ENCODE measurements at places on chromosomes 3 and 15.

- no peak for DNase-seq
Measured at GRCh38 chr3:153250446-153250845, 88.4 kb downstream of the RAP2B start.

DNA sequence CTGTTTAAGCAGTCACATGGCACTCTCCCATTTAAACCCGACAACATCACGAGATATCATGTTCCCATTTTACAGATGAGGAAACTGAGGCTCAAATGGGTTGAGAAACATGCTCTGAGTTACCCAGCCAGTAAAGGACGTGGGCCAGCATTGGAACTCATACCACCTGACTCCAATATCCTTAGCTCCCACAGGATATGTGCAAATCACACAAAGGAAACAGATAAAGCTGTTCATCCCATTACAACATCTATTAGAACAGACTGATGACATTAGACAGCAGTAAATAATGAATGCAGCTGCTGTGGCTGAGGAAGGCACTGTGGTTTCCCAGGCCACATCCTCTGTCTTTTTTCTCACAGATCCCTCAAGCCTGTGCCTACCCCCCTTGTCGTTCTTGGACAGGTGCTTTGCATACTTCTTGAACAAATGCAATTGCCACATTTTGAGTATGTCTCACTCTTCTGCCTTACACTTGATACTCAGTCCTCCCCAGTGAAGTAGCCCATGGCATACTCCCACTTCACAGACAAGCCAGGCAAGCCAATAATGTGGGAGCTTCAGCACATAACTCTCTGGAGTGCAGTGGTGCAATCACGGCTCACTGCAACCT lies 17.7 kb downstream of the FRMD4B start:
- no peak for DNase-seq

- no peak for DNase-seq
Measured at GRCh38 chr15:97977734-97978133, 17.2 kb downstream of the ARRDC4 start.

GRCh38 chr15:68553314-68553993 lies 25.3 kb upstream of the CORO2B start:
- DNase-seq = no peak

- no peak for DNase-seq
Measured at GRCh38 chr3:137990427-137990826, 19.5 kb upstream of the CLDN18 start.

- no peak for DNase-seq
Measured at GRCh38 chr3:184578218-184578617, 16.6 kb downstream of the EPHB3 start.

DNA sequence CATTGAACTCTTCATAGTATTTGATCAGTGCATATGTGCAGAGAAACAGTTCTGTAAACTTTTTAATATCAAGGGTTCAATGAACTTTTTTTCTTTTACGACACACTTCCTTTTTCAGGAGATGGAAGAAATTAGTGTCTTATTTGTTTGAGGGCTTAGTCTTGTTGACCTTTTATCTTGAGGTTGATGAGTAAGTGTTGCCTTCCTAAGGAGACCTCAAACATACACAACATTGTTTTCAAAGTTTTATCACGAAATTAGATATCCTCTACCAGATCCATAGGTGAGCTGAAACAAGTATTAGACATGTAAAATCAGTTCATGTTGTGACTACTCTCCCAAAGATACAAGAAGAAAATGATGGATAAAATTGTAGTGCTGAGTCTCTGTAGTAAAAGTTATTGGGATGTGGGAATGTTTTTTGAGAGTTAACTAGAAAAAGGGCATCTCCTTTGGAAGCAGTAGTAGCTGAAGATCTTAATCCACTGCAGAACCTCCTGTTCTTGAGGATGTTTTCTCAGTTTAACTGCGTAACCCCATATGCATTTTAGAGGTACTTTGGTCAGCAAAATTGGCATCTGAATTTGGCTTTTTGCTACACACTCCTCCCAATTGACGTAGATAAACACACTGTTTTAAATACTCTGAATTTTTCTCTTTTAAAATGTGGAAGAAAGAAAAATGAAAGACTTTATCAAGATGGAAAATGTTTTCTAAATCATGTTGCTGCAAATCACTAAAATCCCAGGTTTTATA lies 116.8 kb downstream of the GALK2 start:
- no peak for DNase-seq

DNA sequence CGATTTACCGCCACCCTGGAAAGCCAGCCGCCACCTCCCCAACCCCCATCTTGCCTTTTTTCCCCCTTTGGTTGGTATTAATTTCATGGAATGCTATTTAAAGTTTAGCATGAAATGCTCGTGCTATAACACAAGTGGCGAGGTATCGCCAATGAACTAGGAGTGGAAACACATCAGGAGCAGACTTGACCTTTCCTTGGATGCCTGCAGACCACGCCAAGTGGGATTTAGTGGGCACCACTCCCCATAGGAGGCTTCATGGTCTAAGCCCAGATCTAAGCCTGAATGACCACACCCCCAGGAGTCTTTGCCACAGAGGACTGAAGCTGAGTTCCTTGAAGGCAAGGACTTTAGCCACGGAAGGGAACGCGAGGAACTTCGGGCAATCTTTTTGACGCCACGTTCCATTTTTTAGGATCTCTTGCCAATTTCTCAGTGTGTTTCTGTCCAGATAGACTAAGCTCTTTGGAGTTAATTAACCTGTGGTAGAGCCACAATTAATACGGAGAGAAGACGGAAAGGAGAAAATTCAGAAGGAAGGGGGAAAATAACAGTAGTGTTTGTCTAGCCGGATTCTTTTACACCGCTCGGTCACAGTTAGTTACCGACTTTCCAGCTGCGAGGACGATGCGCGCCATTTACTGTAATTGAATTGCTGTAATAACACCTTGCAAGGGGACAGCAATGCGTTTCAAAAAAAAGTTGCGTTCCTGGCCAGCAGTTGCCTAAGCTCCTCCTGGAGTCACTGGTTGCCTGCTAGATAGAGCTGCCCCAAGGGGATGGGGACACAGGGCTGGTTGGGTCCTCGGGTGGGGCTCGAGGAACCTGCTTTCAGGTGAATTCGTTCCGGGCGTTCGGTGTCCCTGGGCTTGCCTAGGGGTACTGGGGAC lies 37.1 kb downstream of the NR2F2 start:
- DNase-seq = no peak

DNA sequence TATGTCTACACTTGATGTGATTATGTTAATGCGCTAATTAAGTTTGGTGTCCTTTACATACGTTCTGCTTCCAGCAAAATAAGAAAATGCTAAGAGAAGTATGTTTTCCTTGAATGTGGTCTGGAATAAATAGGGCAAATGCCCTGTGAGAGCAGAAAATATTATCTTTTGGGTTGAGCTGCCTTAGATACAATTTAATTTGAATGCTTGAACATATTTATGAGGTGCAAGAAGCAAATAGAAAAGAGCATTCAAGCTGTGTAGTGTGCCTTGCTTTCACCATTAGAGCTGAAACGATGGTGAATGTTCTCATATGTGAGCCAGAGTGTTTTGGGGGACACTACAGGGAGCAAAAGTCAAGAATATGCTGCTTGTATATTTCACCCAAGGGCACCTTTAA lies 15.9 kb upstream of the ARNT2 start:
- no peak for DNase-seq

- DNase-seq = no peak
Measured at GRCh38 chr15:44918136-44918535, 38.4 kb upstream of the TERB2 start.

GRCh38 chr3:111668888-111669488 lies 73.8 kb upstream of the ZBED2 start:
- DNase-seq = no peak

- no peak for DNase-seq
Measured at GRCh38 chr15:89781055-89781454, 4.9 kb downstream of the MESP2 start.

GRCh38 chr3:172319595-172319994 lies 128.7 kb downstream of the GHSR start:
- no peak for DNase-seq

- no peak for DNase-seq
Measured at GRCh38 chr3:112253301-112253971, 40.6 kb downstream of the SLC9C1 start.

GRCh38 chr3:52153389-52154096 lies 680 bp downstream of the POC1A start:
- no peak for DNase-seq

DNA sequence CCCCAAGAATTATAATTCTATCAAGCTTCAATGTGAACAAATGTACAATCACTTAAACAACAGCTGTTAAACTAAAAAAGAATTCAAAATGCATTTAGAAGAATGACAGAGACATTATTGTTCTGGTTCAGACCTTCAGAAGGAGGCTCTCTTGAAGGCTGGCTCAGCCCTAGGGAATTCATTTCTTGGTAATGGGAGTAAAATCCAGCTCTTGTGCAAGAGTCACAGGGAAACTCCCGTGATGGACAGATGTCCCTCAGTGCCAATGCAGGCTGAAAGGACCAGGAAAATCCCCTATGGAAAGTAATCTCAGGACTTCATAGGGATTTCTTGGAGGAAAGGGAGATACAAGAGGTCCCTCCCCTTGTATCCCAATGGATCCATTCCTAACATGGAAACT lies 149.9 kb upstream of the STT3B start:
- no peak for DNase-seq

GRCh38 chr3:156161172-156161571 lies 40.8 kb downstream of the KCNAB1 start:
- DNase-seq = no peak

DNA sequence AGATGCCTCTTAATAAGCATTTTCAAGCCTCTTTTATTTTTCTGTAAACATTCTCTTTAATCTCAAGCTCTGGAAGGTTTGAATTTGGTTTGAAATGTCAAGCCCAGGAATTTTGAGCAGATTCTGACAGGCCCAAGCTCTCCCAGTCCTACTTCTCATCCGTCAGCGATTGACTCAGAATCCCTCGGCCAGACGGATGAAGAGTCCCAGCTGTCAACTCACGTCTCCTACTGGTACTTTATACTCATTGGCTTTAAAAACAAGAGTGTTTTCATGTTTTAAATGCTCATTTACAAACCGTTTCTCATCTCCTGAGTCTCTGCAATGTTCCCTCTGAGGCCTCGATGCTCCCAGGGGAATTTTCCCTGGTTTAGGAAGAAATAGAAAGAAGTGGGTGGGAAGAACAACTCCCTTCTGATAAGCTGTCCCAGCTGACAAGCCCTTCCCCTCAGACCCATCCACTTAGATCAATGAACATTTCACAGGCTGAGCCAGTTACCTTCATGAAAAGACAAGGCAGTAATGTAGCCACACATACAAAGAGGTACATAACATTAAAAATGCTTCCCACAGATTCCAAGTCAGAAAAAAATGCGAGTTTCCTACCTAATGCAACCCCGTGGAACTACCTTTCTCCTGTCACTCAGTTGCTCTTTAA lies 478.2 kb upstream of the DPH6 start:
- no peak for DNase-seq

GRCh38 chr3:194905696-194906095 lies 220.0 kb downstream of the FAM43A start:
- DNase-seq = no peak

GRCh38 chr3:9704347-9705322 lies 1.0 kb downstream of the CPNE9 start:
- DNase-seq = no peak

GRCh38 chr3:196684548-196685407 lies 27.3 kb downstream of the CEP19 start:
- DNase-seq = no peak

GRCh38 chr3:46378426-46378942 lies 7.7 kb downstream of the CCR5 start:
- DNase-seq = peak; percentile 16

GRCh38 chr15:95690631-95691340 lies 639.7 kb upstream of the NR2F2 start:
- DNase-seq = no peak

GRCh38 chr3:71444028-71444860 lies 139.3 kb downstream of the FOXP1 start:
- DNase-seq = no peak

DNA sequence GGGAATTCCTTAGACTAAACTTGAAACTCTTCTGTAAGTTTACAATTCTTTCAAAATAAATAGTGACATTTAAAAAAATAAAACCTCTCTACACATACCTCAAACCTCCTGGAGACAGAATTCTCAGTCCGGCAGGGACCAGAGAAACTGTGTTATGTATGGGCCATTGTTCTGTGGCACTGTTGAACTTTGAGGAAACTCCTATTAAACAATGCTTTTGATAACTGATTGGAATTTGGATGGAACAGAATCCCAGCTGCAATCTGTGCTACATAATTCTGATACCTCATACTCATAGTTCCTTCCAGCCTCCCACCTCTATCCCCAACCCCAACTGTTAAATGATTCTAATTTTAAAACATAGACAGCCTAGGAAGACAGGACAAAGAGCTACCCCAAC lies 85.0 kb downstream of the TM4SF4 start:
- DNase-seq = no peak

DNA sequence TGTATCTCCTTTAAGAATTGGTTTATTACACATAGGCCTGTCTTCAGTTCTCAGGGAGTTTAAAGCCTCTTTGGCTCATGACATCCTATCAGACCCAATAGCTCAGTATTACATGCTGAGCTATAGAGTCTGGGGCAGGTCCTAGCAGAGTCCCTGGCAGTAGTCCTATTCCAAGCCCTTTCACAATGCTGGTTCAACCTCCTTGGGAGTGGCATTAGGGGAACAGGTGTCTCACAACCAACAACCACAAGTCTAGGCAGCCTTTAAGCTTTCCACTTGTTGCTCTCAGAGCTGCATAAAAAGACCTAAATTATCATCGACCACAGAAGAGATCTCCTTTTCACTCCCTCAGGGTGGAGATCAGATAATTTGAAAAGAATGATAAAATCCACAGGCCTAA lies 22.8 kb upstream of the C2CD4B start:
- DNase-seq = no peak

DNA sequence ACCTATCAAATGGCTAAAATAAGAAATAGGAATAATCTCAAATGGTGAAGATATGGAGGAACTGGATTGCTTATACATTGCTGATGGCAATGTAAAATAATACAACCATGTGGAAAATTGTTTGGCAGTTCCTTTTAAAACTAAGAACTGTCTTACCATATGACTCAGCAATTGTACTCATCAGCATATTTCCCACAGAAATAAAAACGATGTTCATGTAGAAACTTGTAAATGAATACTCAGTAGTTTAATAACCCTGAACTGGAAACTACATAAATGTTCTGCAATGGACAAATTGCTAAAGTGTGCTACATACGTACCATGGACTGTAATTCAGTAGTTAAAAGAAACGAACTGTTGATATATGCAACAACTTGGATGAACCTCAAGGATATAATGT lies 253.9 kb upstream of the RBMS3 start:
- DNase-seq = no peak

GRCh38 chr15:41048397-41048796 lies 67.7 kb downstream of the INO80 start:
- DNase-seq = no peak

GRCh38 chr15:100580414-100580813 lies 21.6 kb downstream of the LINS1 start:
- no peak for DNase-seq

DNA sequence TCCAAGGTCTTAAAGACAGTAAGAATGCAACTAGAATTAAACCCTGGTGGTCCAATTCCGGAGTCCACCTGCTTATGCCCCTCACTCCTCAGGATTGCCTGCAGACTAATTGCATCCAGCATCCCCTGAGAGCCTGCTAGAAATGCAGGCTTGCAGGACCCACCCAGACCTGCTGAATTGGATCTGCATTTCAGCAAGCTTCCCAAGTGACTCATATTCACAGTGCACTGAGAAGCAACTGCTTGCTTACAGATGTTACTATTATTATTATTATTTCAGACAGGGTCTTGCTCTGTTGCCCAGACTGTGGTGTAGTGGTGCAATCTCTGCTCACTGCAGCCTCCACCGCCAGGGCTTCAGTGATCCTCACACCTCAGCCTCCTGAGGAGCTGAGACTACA lies 83.5 kb upstream of the VGLL4 start:
- no peak for DNase-seq

All from activated naive CD8-positive, alpha-beta T cell treated with anti-CD3 and anti-CD28 coated beads, Interleukin-2, amount 50 U/mL, for 16 hours (primary cell).